ENCODE measurements at places on chromosomes 13 and 19. TPM values are rescaled to one million over a fixed set of nuclear protein-coding genes. Genes with fewer than 3 reads are reported as not detected.

DNA sequence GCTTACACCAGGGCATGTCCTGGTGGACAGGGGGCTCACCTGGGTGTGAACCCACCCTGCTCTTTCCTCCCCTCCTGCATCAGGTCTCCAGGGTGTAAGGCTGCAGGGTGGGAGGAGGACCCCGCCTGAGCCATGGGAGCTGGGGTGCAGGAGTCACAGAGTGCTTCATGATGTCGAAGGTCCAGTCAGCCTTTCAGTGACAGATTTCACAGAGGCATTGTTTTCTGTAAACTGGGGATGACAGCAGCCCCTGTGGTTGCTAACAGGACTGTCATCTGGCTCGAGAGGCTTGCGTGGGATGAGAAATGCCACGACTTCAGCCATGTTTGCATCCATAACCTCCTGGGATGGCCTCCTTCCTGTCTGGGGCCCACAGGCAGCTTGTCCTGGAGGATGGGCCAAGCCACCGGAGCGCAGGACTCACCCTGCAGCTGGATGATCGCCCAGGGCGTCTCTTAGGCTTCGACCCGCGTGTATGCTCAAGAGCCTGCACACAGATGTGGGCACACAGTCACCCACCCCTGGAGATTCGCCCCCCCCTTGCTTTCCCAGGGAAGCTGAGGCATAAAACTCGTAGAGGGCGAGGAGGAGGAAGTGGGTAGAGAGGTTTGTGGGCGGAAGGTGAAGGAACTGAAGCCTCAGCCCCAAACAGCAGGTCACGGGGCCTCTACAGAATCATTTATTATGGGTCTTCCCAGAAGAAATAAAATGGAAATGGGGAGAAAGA, 4.9 kb downstream of the NANOS3 start:
- no peak for DNase-seq

The ZNF730 gene
- total RNA-seq = 6.8 TPM

The TMEM150B gene
- total RNA-seq = 1.1 TPM

GRCh38 chr13:75145927-75146326, 336.0 kb downstream of the TBC1D4 start:
- peak; percentile 95 for DNase-seq

DNA sequence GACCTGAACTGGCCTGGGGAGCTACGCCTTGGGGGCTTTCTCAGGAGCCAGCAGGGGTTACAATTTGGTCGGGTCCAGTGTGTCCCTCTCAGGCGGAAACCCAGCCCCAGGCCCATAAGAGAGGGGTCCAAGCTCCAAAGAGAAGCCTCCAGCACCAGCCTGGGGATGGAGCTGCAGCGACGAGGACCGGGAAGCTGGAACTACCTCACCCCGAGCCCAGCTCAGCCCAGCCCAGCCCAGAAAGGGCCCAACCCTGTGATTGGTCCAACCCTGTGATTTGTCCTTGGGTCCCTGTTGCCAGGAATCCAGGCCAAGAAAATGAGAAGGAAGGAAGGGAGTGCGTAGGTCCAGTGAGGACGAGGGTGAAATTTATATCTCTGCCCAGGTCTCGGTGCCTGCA, 24.1 kb downstream of the CLEC4M start:
- no peak for DNase-seq

GRCh38 chr19:1925544-1925943, 15.4 kb upstream of the CSNK1G2 start:
- no peak for DNase-seq
